ENCODE measurements at places on chromosomes 7 and 10. TPM values are rescaled to one million over a fixed set of nuclear protein-coding genes. Genes with fewer than 3 reads are reported as not detected.

GRCh38 chr10:60414111-60414510 lies 24.4 kb upstream of the ANK3 start:
- H3K27ac ChIP-seq = no peak overlapping the region
- H3K4me3 ChIP-seq = no peak overlapping the region
- no peaks in the 10 kb centered on the region for H3K4me1 ChIP-seq
- DNase-seq = no peak
- H3K36me3 ChIP-seq = no peaks in the 10 kb centered on the region
- H3K27me3 ChIP-seq = no peaks in the 10 kb centered on the region

- H3K4me1 ChIP-seq = no peaks in the 10 kb centered on the region
- no peak for DNase-seq
- no peaks in the 10 kb centered on the region for H3K27me3 ChIP-seq
Observed at GRCh38 chr7:45601816-45602540, 27.8 kb downstream of the ADCY1 start.

GRCh38 chr10:43209074-43209455 lies 57.8 kb downstream of the RASGEF1A start:
- no peaks in the 10 kb centered on the region for H3K36me3 ChIP-seq
- no peak overlapping the region for H3K4me3 ChIP-seq
- no peaks in the 10 kb centered on the region for H3K27me3 ChIP-seq
- H3K27ac ChIP-seq = no peak overlapping the region

DNA sequence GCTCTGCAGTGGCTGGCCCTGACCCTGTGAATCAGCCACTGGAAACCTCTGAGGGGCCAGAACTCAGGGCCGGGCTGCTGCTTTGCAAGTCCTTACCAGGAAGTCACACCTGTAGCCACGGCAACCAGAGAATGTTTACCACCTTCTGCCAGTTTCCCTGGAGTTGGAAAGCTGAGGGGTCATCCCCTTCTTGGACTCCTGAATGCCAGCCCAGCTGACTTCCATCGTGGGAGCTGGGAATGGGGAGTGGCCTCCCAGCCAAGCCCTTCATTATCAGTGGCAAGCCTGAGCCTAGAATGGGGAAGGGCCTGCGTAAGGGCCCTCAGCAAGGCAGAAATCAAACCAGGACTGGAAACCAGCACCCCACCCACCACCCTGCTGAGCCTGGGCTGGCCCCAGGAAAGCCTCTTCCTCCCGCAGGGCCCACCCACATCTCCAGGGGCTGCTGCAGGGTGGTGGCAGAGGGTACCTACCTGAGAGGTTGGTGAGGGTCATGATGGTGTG lies 6.5 kb upstream of the CRHR2 start:
- DNase-seq = no peak

GRCh38 chr7:44124822-44125202 lies 1.5 kb upstream of the POLD2 start:
- H3K27me3 ChIP-seq = no peaks in the 10 kb centered on the region
- H3K36me3 ChIP-seq = peaks cover 17% of the 10 kb centered on the region
- no peak overlapping the region for H3K4me3 ChIP-seq

- H3K4me1 ChIP-seq = peaks cover 3% of the 10 kb centered on the region
- no peak for DNase-seq
- H3K4me3 ChIP-seq = no peak overlapping the region
- no peak overlapping the region for H3K27ac ChIP-seq
- 0 out of 2 replicates have a peak, but pooled peaks cover 6% of the 10 kb centered on the region for H3K36me3 ChIP-seq
Observed at GRCh38 chr10:102812231-102812876, 24.9 kb downstream of the CYP17A1 start.

DNA sequence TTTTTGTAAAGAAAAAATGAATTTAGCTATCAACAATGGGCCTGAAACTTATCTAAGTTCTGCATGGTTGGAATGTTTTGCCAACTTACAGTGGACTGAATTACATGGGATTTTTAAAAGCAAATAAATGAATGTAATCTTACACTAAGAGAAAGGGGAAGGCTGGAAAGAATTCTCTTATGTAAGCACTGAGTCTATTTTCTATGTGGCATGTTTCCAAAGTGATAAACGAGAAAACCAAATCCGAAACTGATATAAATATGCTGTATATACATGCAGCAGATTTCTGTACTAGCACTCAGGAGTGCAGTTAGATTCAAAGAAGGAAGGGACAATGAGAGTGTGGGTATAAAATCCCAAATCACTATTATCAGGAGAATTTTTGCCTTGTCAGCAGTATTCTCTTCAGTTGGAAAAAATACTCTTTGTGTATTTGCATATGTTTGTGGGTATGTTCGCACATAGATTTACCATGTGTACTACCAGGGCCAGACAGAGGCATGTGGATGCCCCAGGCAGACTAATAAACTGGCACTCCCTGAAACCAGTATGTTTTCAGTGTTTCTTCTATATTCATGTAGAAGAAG lies 334.3 kb upstream of the SEMA3D start:
- H3K4me3 ChIP-seq = no peak overlapping the region
- no peaks in the 10 kb centered on the region for H3K4me1 ChIP-seq
- DNase-seq = no peak
- no peak overlapping the region for H3K27ac ChIP-seq
- no peaks in the 10 kb centered on the region for H3K36me3 ChIP-seq
- no peaks in the 10 kb centered on the region for H3K27me3 ChIP-seq

- H3K4me1 ChIP-seq = peaks cover 19% of the 10 kb centered on the region
- no peak overlapping the region for H3K27ac ChIP-seq
- H3K36me3 ChIP-seq = no peaks in the 10 kb centered on the region
- no peak overlapping the region for H3K4me3 ChIP-seq
Observed at GRCh38 chr10:89653410-89653869, 8.4 kb upstream of the PANK1 start.

DNA sequence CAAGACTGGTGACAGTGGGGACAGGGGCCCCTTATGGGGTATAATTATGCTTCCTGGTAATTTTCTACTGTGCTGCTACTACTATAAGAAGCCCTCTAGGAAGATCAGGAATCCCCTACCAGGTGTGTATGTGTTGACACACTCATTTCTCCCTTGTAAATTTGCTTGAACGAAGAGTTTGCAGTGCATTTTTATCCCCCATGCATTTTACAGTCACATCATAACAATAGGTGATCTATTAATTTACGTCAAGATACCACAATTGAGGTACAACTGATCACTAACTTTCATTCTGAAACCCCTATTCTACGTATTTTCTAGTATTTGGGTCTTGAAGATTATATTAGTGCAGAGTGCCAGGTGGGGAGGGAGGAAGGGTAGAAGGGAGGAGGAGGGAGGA lies 252.2 kb downstream of the NSUN6 start:
- no peak for DNase-seq
- H3K27me3 ChIP-seq = no peaks in the 10 kb centered on the region
- no peaks in the 10 kb centered on the region for H3K36me3 ChIP-seq
- no peaks in the 10 kb centered on the region for H3K4me1 ChIP-seq
- H3K27ac ChIP-seq = no peak overlapping the region

- no peaks in the 10 kb centered on the region for H3K27me3 ChIP-seq
- H3K4me1 ChIP-seq = no peaks in the 10 kb centered on the region
Observed at GRCh38 chr10:43471935-43472720, 35.2 kb downstream of the ZNF487 start.

DNA sequence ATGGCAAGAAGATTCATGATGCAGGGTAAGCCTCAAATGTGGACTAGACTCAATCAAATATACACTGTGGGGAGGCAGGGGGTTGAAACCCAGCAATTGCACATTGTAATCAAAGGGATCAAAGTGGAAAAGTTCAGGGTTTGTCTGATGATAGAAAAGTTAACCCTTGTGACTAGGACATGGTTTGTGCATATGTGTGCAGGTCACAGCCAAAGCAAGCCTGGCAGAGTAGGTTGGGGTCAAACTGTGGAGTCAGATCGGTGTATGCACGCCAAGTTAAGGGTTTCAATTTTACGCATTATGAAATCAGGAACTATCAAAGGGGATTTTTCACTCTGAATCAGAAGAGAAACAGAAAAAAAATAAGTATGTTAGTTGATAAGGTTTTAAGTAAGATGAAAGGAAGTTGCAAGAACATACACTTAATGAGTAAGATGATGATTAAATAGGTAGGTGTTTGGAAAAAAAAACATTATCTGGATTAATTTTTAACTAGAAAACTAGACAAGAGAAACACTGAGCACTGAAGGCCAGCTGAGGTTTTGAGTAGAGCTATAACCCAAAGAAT lies 188.3 kb downstream of the DGKB start:
- no peaks in the 10 kb centered on the region for H3K4me1 ChIP-seq
- H3K27ac ChIP-seq = no peak overlapping the region
- no peak for DNase-seq
- H3K4me3 ChIP-seq = no peak overlapping the region

GRCh38 chr10:128083191-128083895 lies 42.9 kb downstream of the MKI67 start:
- no peak overlapping the region for H3K27ac ChIP-seq
- DNase-seq = no peak
- H3K4me3 ChIP-seq = no peak overlapping the region

DNA sequence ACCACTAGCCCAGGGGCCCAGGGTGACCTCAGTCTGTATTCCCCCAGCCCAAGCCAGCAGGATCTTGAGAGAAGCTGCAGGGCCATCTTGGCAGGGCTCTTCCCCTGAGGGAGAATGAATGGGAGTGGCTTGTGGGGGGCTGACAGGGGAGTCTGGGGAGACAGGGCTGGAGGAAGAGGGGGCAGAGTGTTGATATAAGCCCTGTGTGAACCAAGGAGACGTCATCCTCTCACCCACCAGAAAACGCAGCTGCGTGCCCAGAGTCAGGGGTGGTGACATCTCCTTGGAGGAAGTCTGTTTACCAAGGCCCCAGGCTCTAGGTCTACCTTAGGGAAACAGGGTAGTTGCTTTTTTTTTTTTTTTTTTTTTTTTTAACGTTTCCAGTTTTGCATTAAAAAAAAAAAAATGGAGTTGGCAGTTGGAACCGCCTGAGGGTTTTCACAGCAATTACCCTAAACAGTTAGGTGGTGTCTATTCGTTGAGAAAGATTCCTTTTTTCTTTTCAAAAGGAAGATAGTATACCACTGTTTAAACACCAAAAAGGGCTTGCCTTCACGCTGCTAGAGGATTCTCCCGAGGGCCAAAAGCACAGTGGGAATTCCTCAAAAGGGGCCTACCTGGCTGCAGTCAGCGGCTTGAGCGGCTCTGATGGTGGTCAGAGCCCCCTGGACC lies 113.8 kb downstream of the PRPF18 start:
- H3K4me1 ChIP-seq = no peaks in the 10 kb centered on the region
- no peaks in the 10 kb centered on the region for H3K36me3 ChIP-seq
- H3K4me3 ChIP-seq = no peak overlapping the region
- no peak for DNase-seq

- no peaks in the 10 kb centered on the region for H3K36me3 ChIP-seq
- H3K27me3 ChIP-seq = no peaks in the 10 kb centered on the region
- no peak for DNase-seq
- no peak overlapping the region for H3K27ac ChIP-seq
- no peak overlapping the region for H3K4me3 ChIP-seq
- H3K4me1 ChIP-seq = 0 out of 2 replicates have a peak, but pooled peaks cover 4% of the 10 kb centered on the region
Observed at GRCh38 chr7:23235813-23236221, 10.8 kb upstream of the GPNMB start.

- DNase-seq = peak; percentile 80
- H3K4me1 ChIP-seq = peaks cover 61% of the 10 kb centered on the region
- H3K36me3 ChIP-seq = peaks cover 58% of the 10 kb centered on the region
- peak overlapping the region; percentile 53 for H3K4me3 ChIP-seq
- no peaks in the 10 kb centered on the region for H3K27me3 ChIP-seq
Observed at GRCh38 chr10:1043532-1043995, 5.4 kb downstream of the IDI1 start.

DNA sequence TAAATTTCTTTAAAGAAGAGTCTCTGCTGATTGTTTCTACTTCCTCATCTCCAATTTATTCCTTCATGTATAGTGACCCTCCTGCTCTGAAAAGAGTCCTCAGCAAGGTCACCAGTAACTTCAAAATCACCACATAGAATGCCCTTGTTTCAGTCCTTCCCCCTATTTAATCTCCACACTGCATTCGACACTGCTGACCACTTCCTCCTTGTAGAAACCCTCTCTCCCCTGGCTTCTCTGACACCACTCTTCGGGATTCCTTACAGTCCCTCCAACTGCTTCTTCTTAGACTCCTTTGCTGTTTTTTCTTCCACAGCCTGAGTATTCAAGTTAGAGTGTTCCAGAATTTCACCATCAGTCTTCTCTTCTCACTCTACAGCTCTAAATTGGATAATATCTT lies 89.5 kb downstream of the VPS41 start:
- no peaks in the 10 kb centered on the region for H3K27me3 ChIP-seq
- H3K4me3 ChIP-seq = no peak overlapping the region
- 0 out of 2 replicates have a peak, but pooled peaks cover 4% of the 10 kb centered on the region for H3K4me1 ChIP-seq

DNA sequence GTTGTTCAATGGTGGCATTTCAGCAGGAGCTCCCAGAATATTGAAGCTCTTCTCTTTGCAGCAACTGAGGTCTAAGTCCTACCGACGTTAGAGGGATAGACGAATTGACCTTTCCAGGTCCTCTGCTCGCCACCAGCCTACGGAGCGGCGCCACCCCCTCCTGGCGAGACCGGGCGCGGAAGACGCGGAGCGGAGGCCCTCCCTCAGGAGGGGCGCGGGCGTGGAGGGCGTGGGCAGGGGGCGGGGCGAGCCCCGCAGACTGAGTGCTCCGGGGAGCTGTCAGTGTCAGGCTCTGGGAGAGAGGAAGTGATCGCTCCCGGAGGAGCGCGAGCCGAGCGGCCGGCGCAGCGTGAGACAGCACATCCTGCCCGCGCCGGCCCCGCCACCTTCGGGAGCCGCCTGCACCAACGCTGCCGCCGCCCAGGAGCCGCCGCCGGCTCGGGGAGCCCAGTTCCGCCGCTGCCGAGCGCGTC lies at the start of gene DYNC1I1:
Gene DYNC1I1 (plus strand): TSS at position 257 of the 473 bp plus-strand sequence. CDS start 32,176 bp downstream, outside the sequence.
- no peak for DNase-seq
- no peaks in the 10 kb centered on the region for H3K36me3 ChIP-seq
- no peak within 1 kb of the TSS for H3K27ac ChIP-seq
- no peaks in the 10 kb centered on the region for H3K4me1 ChIP-seq
- H3K4me3 ChIP-seq = no peak within 1 kb of the TSS

DNA sequence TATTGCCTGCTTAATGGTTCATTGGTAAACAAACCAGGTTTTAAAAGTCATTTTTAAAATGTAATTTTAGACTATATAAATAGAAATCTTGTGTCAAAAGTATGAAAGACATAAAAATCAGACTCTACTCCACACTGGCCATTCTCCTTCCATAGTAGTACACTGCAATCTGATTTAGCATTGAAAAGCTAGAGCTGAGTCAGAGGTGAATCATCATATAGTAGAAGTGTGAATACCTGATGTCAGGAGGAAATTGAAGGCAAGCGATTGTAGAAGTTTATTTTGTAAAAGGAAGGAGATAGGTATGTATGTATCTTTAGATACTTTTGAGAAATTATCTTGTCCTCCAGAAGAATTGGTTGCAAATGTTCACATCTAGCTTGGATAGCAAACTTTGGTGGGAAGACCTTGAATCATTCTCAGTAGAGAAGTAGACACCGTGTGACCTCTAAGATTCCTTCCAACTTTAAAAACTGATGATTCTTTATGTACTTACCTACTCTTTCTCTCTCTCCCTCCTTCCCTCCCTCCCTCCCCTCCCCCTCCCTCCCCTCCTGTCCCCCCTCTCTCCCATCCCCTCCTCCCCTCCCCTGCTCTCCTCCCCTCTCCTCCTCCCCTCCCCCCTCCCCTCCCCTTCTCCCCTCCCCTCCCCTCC lies 88.1 kb downstream of the BTAF1 start:
- H3K27me3 ChIP-seq = no peaks in the 10 kb centered on the region
- H3K4me3 ChIP-seq = no peak overlapping the region
- DNase-seq = no peak
- H3K4me1 ChIP-seq = no peaks in the 10 kb centered on the region
- peaks cover 14% of the 10 kb centered on the region for H3K36me3 ChIP-seq

Gene UTF1
- not detected for total RNA-seq

Gene CYP2C9
- total RNA-seq = not detected

Gene C10orf71
- not detected for total RNA-seq

Gene TMEM140
- 0.86 TPM for total RNA-seq

Gene HSPA12A
- 0.07 TPM for total RNA-seq

Gene HOXA4
- total RNA-seq = 0.79 TPM

Gene ANKRD61
- 0.22 TPM for total RNA-seq

Gene C7orf57
- total RNA-seq = not detected

Gene CYP2C18
- not detected for total RNA-seq

Gene ELFN1
- total RNA-seq = not detected

Gene CALML5
- not detected for total RNA-seq

Gene WNT8B
- not detected for total RNA-seq

Gene MBLAC1
- not detected for total RNA-seq
